Amniotic stem cell (primary cell): ENCODE measurements at places on chromosomes 16 and 17.

DNA sequence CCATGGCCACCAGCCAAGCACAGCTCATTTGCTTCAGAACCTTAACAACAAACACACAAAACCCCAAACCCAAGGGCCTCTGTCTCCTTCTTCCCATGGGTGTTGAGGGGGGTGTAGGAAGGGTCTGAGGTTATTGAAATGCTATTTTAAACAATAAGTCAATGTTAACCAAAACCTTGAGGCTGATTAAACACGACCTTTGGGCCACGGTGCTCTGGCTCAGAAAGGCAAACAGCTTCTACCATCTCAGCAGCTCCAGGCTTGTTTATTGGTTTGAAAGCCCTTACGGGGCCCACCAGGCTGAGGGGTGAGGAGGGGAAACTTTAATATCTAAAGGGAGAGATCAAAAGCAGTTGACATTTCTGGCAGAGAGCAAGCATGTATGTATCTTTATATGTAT lies 185.7 kb upstream of the IRX6 start:
- no peak for DNase-seq

GRCh38 chr17:10114931-10115535 lies 83.4 kb downstream of the GAS7 start:
- peak; percentile 71 for DNase-seq

DNA sequence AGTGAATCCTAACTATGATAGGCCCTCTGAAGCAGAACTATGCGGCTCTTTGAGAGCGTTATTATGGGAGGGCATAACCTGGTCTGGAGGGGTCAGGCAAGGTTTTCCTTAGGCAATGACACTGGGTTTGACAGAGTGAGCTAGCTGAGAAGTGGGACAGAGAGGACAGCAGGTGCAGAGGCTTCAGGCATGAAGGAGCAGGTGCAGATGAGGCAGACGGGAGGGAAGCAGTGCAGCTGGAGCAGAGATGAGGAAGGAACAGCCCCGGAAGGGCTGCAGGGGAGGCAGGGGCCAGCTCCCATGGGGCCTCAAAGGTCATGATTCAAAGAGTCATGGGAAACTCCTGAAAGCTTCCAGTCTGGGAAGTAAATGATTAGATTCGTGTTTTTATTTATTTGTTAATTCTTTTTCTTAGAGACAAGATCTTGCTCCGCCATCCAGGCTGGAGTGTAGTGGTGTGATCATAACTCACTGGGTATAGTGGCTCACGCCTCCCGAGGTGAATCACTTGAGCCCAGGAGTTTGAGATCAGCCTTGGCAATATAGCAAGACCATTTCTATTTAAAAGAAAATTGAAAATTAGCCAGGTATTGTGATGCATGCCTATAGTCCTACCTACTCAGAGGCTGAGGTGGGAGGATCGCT lies 5.4 kb downstream of the MARCHF10 start:
- no peak for DNase-seq

GRCh38 chr17:28391401-28391800 lies 14.6 kb downstream of the SLC46A1 start:
- DNase-seq, result no peak

DNA sequence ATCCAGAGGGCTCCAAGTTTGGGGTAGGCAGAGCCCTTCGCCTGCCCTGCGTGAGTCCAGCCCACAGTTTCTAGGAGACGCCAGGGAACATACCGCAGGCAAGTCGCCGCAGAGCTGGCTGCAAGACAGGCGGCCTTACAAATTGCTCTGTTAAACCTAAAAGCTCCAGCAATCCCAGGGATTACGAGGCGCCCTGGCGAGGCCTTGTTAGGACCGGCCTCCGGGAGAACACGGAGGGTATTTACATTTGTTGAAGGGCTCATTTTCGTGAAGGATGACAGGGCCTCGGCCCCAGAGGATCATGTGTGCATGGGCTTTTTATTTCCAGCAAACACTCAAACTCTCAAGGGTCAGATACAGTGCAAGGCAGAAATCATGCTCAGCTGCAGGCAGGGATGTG lies 77.6 kb upstream of the FOXF1 start:
- DNase-seq, result no peak

DNA sequence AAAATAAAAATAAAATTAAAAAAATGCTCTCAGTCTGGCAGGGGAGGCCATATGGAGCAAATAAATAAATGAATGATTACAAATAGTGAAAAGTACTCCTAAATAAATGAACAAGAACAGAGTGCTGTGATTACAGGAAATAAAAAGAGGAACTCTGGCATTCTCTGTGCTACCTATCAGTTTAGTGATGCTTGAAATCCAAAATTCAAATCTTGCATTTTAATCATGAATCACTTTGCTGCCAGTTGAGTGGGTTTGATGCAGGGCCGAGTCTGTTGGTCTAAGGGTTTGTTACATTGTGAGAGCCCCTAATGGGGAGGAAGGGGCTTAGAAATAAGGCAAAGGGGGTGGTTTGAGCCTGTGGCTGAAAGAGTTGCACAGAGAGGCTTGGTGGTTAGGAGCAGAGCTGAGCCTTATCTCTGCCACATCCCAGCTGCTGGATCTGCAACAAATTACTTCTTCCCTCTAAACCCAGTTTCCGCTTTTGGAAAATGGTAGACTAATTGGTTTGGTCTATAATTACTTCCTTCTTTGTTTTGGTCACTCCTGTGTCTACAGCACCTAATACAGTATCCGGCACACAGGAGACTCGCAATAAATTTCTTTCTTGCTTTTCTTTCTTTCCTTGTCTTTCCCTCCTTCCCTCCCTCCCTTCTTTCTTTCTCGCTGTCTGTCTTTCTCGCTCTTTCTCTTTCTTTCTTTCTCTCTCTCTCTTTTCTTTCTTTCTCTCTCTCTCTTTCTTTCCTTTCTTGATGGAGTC lies 6.3 kb upstream of the ABCC1 start:
- no peak for DNase-seq

- DNase-seq, result no peak
Observed at GRCh38 chr16:15836965-15837611, 19.7 kb downstream of the MYH11 start.

GRCh38 chr16:68284847-68285246 lies 20.5 kb downstream of the SLC7A6 start:
- no peak for DNase-seq
